HuH-7.5 (cell line): ENCODE measurements at places on chromosomes 7 and 10.

DNA sequence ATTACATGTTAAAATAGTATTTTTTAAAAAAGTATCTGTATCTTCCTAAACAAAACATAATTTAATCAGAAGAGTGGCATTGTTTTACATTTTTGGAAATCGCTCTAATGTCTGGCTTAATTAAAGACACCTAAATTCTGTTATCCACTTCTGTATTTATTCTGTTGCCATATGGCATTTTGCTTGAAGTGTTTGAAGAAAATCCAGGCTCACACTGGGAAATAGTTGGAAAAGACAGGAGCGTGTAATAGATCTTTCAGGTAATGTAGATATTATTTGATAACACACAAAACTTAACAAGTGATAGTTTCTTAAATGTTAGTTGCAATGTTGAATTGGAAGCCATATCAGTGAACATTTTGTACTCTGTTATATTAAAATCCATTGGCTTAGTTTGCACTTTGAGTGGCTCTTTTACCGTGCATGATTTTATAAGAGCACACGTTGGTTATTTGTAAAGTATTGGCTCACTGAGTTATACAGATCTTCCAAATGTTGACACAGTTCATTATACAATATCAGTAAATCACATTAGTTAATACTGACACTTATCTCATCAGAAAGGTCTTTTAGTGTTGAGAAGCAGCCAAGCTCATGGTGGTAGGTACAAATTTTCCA is 128.4 kb upstream of the NPVF start:
- DNase-seq = no peak

DNA sequence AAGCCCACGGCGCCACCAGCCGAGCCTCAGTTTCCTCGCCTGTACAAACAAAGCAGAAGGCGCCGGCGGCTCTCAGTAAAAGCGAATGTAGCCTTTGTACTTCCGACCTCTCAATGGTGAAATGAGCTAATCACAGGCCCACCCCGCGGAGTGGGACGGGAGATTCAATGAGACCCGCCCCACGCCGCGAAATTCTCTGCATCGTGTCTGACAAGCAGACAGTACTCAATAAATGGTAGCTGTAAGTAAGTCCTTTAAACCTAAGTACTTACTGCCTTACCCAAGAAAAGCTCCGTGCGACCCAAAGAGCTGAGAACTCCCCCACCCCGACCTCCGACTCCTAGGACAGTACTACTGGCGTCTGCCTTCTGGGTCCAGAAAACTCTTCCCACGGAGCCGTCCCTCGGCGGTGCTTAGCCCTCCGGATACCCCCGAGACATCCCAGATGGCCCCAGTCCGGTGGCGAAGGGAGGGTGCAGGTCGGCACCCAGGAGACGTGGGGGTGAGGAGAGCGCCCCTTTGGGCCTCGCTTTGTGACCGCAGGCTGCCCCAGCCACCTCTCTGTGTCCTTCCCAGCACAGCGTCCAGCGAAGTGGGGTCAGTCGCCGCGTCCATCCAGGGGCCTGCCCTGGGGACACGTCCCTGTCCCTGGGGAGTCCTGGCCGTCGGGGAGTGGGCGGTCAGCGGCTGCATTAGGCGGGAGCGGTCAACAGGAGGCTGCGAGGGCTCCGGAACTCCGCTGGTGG is 972 bp upstream of the CXCL12 start:
- DNase-seq = no peak

DNA sequence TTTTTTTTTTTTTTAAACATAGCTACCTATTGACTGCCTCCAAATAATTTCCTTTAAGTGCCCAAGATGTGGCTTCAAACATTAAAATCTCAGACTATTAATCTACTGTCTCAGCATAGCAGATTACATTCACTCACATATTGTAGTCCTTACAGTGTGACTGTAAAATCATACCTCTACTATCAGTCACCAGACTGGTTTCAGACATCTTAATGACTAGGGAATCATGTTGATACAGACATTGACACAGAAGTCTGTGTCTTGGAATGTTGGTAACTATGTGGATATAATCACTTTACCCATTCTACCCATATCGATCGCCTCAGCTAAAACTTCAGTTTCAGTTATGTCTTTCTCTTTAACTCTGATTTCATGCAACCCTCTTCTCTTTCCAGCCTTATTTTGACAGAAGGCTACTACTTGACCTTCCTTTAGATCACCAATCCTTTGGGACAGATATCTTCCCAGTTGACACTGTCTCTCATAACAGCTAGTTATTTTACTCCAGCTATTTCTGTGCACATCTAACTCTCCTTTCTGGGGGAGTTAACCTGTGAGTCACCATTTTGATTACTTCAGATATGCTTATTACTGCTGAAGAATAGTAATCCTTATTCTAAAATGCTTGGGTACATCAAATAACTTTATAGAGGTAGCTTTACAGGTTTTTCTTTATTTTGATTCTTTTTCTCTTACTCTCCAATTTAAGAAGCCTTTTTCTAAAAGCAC is 7.0 kb downstream of the TNKS2 start:
- no peak for DNase-seq

DNA sequence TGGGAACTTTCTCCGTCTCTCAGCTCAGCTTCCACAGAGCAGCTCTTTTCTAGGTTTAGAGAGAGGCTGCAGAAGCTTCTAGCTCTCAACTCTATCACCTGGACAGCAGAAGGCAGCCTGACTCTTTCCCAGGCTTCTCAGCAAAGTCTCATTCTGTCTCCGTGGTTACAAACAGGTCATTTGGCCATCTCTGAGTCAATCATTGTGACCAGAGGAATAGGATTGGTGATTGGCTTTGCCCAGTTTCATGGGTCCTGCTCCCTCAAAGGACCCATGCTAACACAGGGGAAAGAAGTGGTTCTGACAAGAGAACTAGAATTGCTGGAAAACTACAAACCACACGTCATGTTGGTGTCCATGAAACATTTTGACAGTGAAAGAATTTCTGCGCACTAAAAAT is 43.6 kb downstream of the PRR15 start:
- DNase-seq = no peak

GRCh38 chr10:17655567-17656146 is 11.7 kb downstream of the STAM start:
- no peak for DNase-seq

GRCh38 chr7:43647673-43648472 is 65.0 kb downstream of the STK17A start:
- no peak for DNase-seq

DNA sequence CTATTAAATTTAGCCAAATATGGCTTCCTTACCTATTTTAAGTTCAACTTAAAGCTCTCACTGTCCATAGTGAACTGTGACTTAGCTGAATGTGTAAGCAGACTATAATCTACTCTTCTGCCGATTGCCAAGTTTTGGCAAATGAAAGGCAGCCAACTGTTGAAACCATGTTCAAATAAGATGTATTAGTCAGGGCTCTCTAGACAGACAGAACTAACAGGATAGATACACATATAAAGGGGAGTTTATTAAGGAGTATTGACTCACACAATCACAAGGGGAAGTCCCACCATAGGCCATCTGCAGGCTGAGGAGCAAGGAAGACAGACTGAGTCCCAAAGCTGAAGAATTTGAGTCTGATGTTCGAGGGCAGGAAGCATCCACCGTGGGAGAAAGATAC is 837.7 kb upstream of the AUTS2 start:
- DNase-seq = no peak

- DNase-seq = no peak
Observed at GRCh38 chr10:68957284-68957615, 1.3 kb downstream of the DDX21 start.

GRCh38 chr7:139246905-139247304 is 15.9 kb downstream of the UBN2 start:
- no peak for DNase-seq

GRCh38 chr7:37181550-37181932 is 267.1 kb downstream of the ELMO1 start:
- no peak for DNase-seq

GRCh38 chr10:70566515-70567290 is 35.8 kb downstream of the PRF1 start:
- DNase-seq = no peak

GRCh38 chr7:14806891-14807290 is 95.7 kb downstream of the DGKB start:
- DNase-seq = no peak

DNA sequence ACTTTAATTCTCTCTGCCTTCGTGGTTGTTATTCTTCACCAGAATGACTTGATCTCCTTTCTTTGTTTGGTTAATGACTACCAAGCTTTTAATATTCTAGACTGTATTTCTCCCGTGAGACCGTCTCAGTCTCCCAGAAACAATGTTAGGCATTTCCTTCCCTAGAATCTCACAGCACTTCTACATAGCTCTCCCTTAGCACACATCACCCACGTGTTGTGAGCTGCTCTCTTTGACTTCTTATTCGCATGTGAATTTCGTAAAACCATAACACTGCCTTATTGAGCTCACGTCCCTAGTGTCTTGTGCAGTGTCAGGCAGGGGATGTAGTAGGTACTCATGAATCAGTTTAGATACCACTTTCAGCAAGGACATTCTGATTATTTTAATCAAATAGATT is 57.5 kb upstream of the MGAM2 start:
- DNase-seq = no peak

GRCh38 chr7:96067321-96067720 is 254.6 kb downstream of the SLC25A13 start:
- no peak for DNase-seq

DNA sequence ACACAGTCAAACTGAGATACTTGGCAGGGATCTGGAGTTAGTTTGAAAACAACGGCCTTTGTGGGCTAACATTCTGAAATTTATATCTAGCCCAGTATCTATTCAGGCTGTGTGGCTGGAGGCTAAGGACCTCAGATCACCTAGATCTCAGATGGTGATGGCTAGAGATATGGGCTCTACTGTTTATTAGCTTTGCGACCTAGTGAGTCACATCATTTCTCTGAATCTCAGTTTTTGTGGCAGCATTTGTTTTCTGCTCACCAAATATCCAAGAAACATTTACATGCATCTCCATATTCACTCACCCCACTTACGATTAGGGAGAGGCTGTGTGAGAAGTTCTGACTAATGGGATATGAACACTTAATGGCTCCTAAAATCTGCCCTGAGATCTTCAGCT is 503.9 kb downstream of the KIF20B start:
- no peak for DNase-seq

DNA sequence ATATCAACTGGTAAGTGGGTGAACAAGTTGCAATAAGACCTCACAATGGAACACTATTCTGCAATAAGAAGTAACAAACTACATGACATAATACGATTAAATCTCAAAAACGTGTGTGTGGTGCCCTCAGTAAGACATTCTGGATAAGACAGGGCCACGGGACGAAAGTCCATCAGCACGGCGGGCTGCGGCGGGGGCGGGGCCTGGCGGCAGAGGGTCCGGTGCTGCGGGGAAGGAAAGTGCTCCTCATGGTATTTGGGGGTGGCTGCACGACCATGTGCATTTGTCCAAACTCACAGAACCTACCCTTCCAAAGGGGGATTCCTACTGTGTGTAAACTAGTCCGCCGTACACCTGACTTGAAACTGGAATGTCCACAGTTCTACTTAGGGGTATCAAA is 341.8 kb downstream of the TCERG1L start:
- DNase-seq = no peak

DNA sequence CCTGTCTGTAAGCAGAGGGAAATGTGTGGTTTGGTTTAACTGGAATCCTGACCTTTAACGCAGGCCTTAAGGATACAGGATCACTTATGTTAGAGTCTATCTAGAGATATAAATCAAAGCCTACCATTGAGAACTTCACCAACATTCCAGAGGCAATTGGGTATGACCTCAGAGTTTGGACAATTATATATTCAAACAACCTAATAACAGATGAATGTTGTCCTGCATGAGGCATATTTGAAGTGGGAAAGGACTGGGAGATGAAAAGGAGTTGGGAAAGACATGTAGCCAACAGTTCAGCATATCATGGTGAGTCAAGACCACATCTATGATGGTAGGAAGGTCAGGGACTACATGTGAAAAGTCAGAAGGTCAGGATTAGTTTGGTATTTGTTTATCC is 274.2 kb downstream of the DOCK4 start:
- DNase-seq = no peak

- DNase-seq = no peak
Observed at GRCh38 chr10:128411643-128412042, 285.4 kb upstream of the MKI67 start.

- DNase-seq = no peak
Observed at GRCh38 chr10:71346731-71347130, 27.7 kb downstream of the SLC29A3 start.

GRCh38 chr10:2985729-2986232 is 81.6 kb upstream of the PFKP start:
- no peak for DNase-seq

DNA sequence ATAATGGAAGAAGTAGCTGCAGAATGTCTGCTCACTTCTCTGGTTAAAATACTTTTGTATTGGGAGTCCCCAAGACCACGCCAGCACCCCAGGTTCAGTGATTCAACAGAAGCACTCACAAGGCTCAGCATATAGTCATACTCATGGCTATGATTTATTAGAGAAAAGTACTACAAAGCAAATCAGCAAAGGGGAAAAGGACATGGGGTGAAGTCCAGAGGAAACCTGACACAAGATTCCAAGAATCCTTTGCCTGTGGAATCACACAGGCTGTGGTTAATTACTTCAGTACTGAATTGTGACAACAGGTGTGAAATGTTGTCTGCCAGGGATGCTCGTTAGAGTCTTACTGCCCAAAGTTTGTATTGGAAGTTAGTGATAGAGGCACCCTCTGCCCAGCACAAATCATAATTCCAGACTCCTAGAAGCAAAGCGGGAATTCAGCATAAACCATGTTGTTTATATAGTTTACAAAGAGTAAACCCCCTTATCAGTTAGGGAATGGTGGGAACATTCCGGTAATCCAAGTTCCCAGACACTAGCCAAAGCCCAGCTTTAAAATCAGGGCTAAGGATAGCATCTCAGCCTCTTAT is 79.4 kb downstream of the HYCC1 start:
- DNase-seq = no peak

- DNase-seq = no peak
Observed at GRCh38 chr7:43655584-43655983, 72.7 kb downstream of the STK17A start.

DNA sequence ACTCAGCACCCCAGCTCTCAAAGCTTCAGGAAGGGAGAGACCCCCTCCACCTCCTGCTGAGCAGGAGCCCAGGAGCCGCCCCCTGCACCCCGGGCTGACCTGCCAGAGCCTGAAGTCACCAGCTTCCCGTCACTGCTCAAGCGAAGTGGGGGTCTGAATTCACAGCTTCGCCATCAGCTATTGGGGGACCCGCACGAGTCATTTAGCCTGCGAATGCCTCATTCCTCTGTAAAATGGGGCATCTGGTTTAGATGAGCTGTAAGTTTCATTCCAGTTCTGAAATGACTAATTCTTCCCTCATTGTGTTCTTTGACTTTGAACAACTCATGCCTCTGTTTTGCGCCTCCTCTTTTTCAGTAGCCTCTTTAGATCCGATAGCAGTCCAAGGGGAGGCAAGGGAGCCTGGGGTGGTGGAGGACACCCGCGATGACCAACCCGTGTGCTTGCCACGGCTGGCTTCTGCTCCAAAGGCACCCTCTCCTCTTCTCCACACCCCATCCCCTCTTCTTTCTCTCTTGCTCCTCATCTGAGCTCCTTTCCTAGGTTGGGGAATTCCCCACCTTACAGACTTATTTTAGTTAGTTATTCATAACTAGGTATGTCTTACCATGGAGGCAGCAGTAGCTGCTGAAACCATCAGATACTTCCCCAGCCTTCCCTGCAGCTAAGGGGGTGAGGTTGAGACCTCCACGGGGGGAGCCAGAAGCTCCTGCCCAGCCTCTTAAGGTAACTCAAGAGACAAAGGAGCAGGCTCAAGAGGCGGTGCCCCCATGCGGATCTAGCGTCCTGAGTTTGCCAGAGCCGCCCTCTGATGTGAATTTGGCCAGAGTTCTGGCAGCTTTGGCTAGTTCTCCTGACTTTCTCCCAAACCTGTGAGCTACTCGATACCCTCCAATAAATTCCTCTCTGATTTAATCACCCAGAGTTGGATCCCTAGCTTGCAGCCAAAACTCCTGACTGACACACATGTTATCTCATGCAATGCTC is 47.7 kb downstream of the RBM17 start:
- no peak for DNase-seq
